ENCODE measurements at places on chromosomes 13 and 19. TPM values are rescaled to one million over a fixed set of nuclear protein-coding genes. Genes with fewer than 3 reads are reported as not detected.

Gene ATP8A2
- total RNA-seq, result 2.4 TPM

Gene SIGLEC9
- not detected for total RNA-seq

Gene CYP2A7
- not detected for total RNA-seq

Gene FAAP24
- 2.4 TPM for total RNA-seq

Gene RNF17
- 0.13 TPM for total RNA-seq

Gene MED25
- 48.4 TPM for total RNA-seq

Gene NXNL1
- total RNA-seq, result not detected

Gene YIPF2
- 72.0 TPM for total RNA-seq

Gene JSRP1
- 0.16 TPM for total RNA-seq

Gene IGFL3
- not detected for total RNA-seq

Gene ZBTB7A
- total RNA-seq, result 23.8 TPM

Gene ZNF471
- 1.9 TPM for total RNA-seq

Gene KIR3DL3
- not detected for total RNA-seq

Gene PLPP2
- 15.3 TPM for total RNA-seq

Gene IZUMO4
- 2.1 TPM for total RNA-seq

Gene RUVBL2
- 137 TPM for total RNA-seq

Gene MEDAG
- total RNA-seq, result 2.3 TPM

Gene CGB2
- not detected for total RNA-seq

Gene ADGRE3
- total RNA-seq, result not detected

Gene SLC1A5
- 284 TPM for total RNA-seq

Measured in mesangial cell (primary cell).